ENCODE measurements at places on chromosomes 4 and X.
A peak's percentile ranks its signal among the peaks of the same experiment; 100 is the strongest.

GRCh38 chr4:18109676-18110075, 88.1 kb upstream of the LCORL start:
- DNase-seq, result no peak

DNA sequence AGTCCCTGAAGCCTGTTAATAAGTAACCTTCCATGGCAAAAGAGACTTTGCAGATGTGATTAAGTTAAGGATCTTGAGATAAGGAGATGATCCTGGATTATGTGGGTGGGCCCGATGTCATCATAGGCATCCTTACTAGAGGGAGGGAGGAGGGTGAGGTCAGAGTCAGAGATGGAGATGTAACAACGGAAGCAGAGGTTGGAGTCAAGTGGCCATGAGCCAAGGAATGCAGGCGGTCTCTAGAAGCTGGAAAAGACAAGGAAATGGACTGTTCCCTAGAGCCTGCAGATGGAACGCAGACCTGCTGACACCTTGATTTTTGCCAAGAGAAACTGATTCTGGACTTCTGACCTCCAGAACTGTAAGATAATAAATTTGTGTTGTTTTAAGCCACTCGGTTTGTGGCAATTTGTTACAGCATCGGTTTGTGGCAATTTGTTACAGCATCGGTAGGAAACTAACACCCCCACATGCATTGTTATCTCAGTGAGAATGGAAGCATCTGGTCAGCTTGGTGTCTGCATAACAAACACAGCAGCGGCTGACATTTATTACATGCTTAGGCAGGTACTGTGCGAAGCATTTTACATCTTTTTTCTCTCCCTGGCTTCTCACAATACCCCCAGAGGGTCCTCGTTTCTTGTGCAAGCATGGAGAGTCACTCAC, 55.6 kb downstream of the CLDN34 start:
- DNase-seq, result no peak

DNA sequence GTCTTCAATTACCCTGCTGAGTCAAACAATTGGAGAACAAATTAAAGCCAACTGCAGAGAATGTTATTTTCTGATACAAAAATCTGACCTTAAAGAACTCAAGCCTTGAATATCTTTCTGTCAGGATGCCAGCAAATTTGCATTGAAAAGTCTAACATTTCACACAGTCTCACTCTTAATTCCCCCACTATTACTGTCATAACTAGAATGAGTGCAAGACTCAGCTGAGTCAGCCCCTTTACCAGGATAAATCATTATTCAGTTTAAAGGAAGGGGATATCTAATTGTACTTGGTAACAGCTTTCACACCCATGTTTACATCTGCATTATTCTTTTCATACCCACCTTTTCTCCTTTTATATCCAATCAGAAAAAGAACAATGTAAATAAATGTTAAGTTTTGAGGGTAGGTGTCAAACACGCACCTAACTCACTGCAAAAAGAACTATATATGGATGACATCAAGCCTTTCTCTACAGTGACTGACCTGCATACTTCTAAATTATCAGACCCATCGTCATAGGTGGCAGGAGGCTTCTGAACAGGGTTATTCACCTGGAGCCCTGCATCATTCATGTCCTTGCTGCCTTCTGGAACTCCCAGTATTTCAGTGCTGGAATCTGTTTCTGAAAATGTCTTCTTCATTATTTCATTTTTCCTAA, 117.4 kb downstream of the TMA16 start:
- DNase-seq, result no peak

DNA sequence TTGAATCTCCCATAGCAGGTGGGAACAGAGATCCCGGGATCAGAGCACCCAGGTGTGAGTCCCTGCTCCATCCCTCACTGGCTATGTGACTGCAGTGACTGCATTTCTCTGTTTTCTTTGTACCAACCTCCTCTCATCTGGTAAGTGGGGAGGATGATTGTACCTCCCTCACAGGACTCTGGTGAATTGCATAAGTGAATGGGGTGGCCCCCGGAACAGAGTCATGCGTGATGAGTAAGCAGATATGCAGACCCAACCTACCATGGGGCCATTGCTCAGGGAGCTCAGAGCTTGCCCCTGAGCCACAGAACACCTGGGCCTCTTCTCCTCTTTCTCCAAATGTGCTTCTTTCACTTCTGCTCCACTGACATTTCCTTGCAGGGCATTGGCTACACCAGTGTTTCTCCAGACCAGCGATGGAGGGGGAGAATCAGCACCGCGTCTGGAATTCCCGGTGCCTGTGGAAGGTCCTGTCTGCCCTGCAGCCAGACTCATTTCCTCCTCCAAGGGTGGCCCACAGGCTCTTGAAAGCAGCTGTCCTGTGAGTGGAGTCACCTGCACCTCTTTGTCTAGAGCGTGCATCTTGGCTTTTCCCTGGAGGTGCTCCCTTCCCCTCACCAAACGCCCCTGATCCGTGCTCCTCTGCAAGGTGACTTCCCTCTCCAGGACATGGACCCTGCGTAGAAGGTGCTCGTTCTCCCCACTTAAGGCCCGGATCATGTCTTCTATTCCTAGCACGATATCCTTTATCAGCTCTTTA, 30.0 kb downstream of the C4orf50 start:
- no peak for DNase-seq

DNA sequence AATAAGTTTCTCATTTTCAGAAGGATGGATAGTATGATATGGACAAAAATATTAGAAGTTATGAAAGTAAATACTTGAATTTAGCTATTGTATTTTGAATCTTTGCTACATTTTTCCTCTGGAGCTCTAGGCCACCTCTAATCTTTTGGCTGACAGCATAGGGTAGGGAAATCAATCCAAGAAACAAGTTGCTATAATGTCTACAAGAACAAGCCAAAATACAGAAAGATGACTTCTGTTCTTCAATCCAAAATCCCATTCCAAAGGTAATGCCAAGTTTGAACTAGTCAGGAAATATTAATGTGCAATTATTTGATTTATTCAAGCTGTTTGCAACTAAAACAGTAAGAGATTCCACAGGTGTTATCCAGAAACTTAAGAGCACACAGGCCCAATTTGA, 1323.1 kb downstream of the ADGRL3 start:
- no peak for DNase-seq

DNA sequence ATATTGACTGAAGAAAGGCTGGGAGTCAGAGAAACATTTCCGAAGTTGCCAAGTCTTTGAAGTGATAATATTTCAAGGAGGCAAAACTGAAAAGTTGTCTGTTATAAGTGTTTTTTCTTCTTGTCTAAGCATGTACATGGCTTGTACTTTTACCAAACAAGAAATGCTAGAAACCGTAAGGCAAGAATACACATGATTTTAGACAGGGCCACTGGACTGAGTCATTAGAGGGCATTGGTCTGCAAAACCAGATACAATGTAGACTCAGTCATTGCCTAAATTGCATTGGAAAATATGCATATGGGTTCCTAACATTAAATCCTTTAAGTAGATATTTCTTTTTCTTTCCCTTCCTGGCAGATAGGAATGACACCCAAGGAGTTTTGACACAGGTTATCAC, 284.9 kb upstream of the PUDP start:
- DNase-seq, result no peak

DNA sequence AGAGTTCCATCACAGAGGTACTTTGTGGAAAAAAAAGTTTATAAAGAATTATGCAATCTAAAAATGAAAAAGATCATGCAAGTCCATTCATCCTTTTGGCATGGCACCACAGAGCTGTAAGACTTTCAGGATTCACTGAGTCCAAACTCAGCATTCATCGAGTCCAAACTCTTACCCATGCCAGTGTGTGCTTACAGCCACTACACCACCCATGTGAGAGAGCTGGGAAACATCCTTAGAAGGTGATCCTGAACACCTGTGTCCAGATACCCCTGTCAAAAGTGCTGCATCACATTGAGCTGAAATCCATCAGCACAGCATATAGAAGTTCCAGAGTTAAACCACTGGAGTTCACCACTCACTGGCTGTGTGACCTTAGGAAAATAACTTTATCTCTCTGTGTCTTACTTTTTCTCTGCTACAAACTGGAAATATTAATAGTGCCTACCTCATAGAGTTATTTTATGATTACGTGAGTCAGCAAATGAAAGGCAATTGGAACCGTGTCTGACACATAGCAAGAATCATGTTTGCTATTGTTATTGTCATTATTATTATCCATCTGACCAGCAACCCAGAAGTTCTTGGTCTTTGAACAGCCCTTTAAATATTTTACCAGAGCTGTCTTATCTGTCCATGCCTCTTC, 115.0 kb upstream of the FTHL17 start:
- no peak for DNase-seq

- DNase-seq, result peak; percentile 73
These were observed 1.2 kb downstream of the SLC39A8 start for GRCh38 chr4:102343964-102344519.

DNA sequence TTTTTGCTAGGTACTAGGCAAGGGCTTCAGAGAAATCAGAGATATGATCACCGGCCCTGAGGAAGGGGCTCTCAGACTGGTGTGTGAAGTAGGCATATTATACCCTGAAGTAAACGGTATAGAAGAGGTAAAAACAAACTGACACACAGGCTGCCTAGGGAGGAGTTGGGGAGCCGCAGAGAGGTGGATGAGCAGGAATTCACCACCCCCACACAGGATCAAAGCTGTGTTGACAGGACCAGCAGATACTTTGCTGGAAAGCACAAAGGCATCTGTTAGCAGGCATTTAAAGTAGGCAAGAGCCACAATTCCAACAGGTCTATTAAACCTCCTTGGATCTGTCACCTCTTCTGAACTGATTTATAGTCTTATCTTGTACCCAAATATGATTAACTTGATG, 71.8 kb upstream of the GPR34 start:
- no peak for DNase-seq

- DNase-seq, result no peak
These were observed 18.6 kb downstream of the ZCCHC4 start for GRCh38 chr4:25330905-25331808.

GRCh38 chr4:79906303-79906702, 166.7 kb downstream of the ANTXR2 start:
- DNase-seq, result no peak

- no peak for DNase-seq
These were observed 455.7 kb downstream of the BCOR start for GRCh38 chrX:39642071-39642470.

DNA sequence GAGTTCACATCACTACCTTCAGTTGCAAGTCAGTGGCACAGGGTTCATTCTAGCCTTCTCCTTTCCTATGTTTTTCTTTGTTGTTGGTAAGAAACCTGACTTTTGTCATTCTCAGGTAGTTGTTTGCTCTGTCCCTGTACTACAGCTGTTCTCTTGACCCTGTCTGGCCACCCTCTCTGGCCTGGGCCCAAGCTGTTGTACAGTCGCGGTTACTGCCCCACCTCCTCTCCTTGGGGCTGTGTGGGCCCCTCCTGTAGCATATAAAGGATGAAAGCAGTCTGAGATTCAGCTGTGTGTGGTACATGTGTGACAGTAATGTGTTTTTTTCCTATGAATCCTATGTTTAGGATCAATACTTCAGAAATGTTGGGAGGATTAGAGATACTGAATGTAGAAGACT, 12.5 kb downstream of the MOB1B start:
- no peak for DNase-seq

GRCh38 chr4:663046-663437, 11.0 kb downstream of the ATP5ME start:
- DNase-seq, result no peak

DNA sequence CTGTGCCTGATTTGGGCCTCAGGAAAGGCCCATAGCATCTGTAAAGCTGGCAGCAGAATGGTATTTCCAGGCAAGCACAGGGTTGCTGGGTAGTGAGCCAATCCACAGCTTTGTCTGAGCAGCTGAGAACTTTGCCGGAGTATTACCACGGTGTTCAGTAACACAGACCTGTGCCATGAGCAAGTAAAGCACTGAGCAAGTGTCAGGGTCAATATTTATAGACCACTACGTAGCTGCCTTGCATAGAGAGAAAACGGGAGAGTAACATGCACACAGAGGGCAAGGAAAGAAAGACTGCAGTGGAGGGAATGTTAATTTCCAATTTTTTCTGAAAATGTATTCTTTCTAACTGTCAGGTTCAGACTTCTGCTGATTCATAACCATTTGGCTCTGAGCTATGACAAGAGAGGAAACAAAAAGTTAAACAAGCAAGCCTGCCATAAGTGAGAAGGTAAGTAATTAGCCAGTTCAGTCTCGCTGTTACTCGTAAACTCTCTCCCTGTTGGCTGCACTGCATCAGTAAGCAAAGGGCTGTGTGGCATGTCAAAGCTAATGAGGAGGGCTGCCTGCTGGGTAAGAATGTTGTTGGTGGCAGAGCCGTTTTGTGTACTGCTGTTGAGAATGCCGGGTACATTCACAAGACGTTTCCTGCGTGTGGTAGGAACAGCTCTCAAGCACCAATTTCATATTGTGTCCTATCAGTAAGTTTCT, 238.1 kb downstream of the BMPR1B start:
- no peak for DNase-seq

GRCh38 chr4:101600287-101600686, 190.2 kb upstream of the BANK1 start:
- no peak for DNase-seq

DNA sequence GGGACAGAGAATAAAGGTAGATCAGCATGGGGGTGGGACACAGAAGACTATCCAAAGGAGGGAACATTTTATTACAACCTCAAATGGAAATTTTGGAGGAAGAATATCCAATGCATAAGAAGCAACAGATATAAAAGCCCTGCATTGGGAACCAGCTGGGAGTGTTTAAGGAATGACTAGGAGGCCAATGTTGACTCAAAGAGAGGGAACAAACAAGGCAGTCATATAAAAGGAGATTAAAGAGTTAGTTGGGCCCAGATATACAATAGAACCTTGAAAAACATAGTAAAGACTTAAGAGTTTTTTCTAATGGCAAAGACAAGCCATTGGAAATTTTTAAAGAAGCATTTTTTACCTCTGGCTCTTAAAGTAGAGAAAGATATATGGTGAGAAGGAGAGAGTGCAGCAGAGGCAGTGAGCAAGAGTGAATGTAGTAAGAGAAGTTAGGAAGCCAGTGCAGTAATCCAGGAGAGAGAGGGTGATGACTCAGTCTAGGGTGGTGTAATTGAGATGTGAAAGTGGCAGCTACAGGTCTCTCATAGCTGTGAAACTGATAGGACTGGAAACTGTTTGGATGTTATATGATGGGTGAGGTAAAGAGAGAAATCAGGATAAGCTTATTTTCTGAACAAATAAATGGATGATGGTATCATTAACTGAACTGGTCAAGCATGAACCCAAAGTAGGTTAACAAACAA, 182.2 kb upstream of the ATOH1 start:
- no peak for DNase-seq

- no peak for DNase-seq
These were observed 142.4 kb downstream of the ANXA5 start for GRCh38 chr4:121554382-121554781.

DNA sequence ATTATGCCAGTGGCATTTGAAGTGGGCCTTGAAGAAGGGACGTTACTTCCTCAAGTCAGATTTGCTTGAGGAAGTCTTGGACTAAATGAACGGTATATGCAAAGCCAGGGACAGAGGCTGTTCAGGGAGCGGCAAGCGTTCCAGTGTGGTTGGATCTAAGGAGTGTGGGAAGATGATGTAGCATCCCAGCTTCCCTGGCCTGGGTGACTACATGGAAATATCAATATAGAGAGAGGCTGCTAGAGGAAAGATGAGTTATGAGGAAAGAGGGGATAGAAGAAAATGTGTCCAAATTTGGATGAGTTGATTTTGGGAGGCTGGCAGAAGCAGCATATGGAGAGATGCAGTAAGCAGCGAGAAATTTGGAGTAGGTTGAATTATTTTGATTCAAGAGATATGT, 432.5 kb upstream of the TENM3 start:
- no peak for DNase-seq

- DNase-seq, result no peak
These were observed 63.5 kb downstream of the ENPP6 start for GRCh38 chr4:184154199-184154598.

- no peak for DNase-seq
These were observed 88.1 kb downstream of the PCDH7 start for GRCh38 chr4:30808276-30808675.
